ENCODE measurements at places on chromosomes 2 and 18.

- no peak for DNase-seq
Measured at GRCh38 chr2:217075268-217076057, 215.6 kb upstream of the TNP1 start.

- DNase-seq, result no peak
Measured at GRCh38 chr18:72378016-72378415, 166.1 kb downstream of the CBLN2 start.

DNA sequence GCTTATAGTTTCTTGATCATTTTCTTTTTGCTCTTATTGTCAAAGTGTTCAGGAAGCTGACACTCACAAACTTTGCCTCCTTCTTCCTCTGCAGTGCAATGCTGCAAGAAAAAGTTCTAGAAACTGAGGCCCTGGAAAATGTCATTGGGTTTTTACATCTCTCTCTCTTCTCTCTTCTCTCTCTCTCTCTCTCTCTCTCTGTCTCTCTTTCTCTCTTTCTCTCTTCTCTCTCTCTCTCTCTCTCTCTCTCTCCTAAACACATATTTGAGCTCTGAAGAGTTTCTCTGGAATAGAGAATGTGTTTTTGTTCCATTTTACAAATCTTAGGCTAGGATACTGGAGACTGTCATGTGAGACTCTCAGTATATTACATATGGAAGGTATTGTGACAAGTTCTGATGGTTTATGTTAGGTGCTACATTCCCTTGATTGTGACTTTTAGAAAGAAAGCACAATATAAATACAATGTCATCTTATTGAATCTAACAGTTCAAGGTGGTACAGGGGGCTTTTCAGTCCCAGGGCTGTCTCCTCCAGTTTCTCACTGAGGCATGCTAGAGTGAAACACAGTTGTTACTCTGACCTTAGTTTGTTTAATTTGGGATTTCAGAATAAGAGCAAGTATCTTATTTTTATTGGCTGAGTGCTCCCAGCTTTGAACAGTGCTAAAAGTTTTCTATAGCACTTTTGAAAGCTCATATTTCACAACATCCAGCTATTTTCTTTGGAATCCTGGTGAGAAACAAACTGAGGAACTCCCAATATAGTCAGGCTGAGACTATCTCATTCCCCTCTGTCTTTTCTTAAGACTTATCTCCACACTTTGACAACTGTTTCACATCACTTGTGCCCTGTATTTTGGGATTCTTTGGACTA is 41.4 kb upstream of the EHBP1 start:
- DNase-seq, result no peak

DNA sequence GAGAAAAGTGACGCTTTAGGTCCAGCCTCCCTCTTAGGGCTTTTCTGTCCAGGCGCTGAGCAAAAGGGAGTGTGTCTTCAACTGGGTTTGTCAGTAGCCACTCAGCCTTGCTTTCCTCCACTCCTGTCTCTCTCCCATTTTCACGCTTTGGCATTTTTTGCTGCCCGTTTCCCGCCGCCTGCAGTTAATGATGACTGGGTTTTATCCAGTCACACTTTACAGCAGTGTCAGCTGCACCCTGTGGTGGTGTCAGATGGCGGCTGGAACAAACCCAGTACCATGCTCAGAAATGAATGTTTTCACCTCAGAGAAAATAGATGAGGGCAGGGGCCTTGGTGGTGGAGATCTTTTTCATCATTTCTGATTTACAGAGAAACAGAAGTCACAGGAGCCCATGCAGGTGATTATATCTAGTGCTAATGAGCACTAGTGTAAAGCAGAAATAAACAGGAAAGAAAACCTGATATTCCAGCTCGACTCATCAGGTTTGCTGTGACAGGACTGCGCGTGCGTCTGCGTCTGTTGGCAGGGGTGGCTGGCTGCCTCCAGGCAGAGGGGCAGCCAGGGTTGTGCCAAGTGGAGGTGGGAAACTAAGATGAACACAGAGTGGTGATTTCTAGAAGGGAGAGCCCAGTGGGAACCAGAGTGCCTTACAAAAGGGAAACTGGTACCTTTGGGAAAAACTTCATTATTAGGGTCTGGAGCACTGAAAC is 139.9 kb downstream of the TANC1 start:
- no peak for DNase-seq

- no peak for DNase-seq
Measured at GRCh38 chr2:100239486-100240210, 82.7 kb downstream of the LONRF2 start.

DNA sequence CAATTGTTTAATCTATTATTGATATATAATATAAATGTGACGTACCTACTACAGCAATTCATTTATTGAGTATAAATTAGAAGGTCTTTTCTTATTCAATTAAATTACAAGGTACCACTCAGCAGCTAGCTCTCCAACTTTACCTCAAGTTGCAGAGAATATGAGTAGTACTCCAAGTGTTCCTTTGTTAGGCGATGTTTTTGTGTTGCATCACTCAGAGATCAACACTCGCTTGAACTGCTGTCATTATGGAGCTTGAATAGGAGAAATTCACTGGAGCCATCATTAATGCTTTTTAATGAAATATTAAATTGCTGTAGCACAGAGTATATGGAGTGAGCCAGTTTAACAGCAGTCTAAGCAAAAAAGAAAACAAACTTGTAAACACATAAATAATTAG is 320.0 kb downstream of the FSIP2 start:
- DNase-seq, result no peak

DNA sequence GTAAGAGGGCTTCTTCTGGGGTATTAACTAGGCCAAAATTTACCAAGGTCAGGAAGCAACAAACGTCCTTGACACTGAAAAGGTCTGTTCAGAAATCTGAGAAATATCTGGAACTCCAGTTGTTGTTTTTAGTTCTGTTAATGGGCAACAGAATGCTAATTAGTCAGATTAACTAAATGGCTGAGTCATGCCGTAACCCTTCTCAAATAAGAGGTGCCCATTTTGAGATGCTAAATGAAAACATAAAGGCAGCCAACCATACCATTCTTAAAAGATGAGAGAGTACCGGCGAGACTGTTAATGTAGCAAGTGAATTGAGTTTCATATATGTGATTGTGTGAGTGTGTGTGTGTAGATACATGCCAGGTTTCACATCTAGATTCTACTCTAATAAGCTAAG is 147.9 kb upstream of the GAREM1 start:
- DNase-seq, result no peak

DNA sequence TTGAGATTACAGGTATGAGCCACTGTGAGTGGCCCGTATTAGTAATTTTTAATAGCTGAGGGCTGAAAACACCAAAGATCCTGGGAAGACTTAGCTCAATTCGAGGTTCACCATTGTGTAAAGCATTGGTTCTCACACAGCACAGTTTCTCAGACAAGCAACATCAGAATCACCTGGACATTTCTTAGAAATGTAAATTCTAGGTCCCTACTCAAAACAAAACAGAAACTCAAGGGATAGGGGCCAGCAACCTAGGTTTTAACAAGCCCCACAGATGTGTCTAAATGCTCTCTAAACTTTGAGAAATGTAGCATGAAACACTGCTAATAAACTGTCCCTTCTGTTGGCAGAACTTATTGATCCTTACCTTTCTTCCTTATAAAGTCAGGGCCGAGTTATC is 681.2 kb downstream of the RNF144A start:
- DNase-seq, result no peak

GRCh38 chr2:132424526-132425121 is 8.0 kb downstream of the GPR39 start:
- DNase-seq, result no peak

DNA sequence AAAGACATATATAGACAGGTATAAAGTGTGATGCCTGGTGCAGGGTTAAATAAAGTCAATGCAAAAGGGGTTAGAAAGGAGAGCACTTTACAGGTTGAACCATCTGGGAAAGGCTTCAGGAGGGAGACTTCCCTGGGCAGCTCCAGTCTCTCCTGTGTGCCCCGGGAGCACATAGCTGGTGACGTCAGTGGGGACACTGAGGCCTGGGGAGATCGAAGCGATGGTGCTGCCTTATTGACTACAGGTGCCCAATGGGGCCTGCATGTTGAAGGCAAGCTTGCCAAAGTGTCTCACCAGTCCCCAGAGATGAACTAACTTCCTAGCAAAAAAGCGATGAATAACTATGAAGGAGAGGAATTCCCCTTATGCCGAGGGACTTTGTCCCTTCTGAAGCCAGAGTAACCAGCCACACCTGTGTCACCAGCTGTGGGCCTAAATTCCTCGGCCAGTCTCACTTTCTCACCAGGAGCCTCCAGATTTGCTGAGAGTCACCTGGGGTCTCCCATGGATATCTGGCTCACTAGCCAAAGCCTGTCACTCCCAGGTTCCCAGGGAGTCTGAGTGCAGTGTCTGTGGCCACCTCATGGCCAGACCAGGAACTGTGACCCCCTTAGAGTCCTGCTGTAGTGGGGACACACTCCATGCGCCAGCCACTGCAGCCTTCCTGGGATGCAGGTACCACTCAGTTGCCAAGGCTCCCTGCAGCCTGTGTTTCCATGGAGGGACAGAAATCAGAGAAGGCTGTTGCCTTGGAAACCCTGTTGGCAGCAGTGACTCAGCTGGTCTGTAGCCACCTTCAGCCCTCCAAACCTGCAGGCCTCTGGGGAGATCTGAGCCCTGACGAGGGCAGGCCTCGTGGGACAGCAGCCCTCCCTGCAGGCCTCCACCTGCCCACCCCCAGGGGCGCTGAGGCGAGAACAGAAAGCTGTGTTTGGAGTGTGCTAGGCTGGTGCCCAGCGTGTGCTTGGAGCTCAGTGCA is 128.7 kb downstream of the CTIF start:
- DNase-seq, result no peak

- no peak for DNase-seq
Measured at GRCh38 chr18:72233106-72233505, 311.0 kb downstream of the CBLN2 start.

- DNase-seq, result peak; percentile 6
Measured at GRCh38 chr2:110655701-110656100, 22.2 kb downstream of the BUB1 start.

DNA sequence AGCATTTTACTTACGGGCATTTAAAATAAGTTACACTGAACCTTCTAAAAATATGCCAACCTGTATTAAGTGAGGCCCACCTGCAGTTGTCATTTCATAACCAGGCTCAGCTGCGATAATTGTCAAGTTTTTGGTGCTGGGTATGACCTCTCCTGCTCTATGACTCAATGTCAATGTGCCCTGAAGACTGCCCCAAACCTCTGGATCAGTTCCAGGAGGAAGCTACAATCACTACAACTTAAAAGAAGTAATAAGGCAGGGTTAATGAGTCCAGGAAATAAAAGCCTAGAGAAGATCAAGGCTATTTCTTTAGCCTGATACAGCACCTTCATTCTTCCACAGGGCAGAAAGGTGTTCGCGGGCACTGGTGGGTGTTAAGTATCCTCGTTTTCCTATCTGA is 22.9 kb downstream of the POLR1A start:
- DNase-seq, result no peak

GRCh38 chr2:206457188-206457634 is 13.9 kb downstream of the ADAM23 start:
- no peak for DNase-seq

DNA sequence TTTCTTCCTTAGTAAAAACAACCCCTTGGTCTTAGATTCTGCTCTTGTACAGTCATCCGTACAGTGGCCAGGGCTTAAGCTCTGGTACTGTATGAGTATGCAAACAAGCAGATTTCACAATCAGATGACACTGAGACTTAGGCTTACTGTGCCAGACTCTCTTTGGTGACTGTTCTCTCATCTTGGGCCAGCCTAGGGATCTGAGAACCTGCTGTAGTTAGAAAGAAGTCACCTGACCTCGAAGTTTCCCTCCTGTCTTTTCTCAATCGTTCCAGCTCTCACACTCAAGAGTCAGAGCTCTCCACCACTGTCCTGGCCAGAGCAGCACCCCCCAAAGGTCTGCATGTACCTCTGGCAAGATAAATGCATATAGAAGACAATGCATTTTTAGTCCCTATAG is 63.2 kb downstream of the ZEB2 start:
- DNase-seq, result peak; percentile 38

DNA sequence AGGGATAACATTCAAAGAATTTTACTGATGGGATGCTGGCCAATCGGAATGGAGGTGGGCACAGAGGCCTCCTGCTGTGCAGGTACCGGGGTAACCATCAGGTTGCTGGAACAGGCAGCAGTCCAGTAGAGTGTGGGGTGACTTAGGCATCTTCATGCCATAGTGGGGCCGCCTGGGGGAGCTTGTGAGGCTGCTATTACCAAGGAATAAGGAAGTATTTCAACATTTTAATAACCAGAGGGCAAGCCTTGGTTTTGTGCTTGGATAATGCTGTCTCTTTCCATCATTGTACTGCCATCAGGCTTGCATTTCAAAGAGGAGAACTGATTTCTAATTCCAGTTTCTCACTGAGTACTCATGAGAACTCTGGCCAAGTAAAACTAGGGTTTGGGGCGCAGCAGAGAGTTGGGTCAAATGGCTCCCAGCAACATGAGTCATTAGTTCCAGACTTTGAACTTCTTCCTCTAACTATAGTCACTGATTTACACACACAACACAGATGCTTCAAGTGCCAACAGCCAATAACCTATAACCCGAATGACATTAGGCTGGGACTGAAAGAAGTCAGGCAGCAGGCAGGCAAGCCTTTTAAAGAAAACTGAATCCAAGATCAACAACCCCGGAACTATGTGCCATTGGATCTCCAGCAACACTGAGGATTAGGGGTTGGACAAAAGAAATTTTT is 56.1 kb upstream of the FHL2 start:
- DNase-seq, result no peak

- DNase-seq, result no peak
Measured at GRCh38 chr2:56288838-56289580, 105.2 kb downstream of the CCDC85A start.

GRCh38 chr2:142858961-142859360 is 18.5 kb upstream of the KYNU start:
- DNase-seq, result no peak

GRCh38 chr2:212124598-212124997 is 414.0 kb downstream of the ERBB4 start:
- DNase-seq, result no peak

DNA sequence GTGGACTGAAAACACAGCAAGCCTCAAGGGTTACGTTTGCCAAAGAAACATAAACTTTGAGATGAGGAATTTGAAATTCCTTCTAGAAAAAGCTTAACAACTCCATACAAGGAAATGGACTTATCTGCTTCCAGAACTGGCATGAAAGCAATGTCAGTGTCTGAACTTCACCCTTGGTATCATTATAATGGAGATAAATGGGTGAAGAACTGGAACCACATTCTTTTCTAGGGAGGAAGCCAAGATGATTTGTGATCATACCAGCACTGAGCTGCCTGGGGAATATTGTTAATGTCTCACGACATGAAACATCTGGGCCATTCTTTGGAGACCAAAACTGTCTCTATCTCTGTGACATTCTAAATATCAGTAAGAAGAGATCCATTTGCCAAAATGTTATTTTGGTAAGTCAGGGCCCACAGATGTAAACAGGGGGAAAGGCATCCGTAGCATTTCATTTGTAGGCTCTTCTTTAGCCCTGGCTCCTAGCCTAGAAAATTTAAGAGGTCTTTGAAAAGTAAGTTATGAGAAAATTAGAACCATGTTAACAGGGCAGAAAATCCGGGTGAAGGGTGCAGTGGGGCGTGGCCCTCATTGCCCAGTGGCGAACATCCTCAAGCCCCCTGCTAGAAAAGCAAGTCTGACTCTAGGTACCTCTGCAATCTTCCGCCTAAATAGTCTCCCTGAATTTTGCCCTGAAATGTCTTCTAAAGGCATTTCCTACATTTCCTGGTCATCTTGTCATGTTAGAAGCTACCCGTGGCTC is 295.3 kb upstream of the EPAS1 start:
- DNase-seq, result no peak
